ENCODE measurements at places on chromosomes 16 and 17. TPM values are rescaled to one million over a fixed set of nuclear protein-coding genes. Genes with fewer than 3 reads are reported as not detected.

The G6PC1 gene
- total RNA-seq = not detected

The POLDIP2 gene
- 47.1 TPM for total RNA-seq

The SHCBP1 gene
- 5.7 TPM for total RNA-seq

The SPATA22 gene
- total RNA-seq = not detected

The OTOP2 gene
- total RNA-seq = not detected

The PDXDC1 gene
- 50.5 TPM for total RNA-seq

The TEKT3 gene
- total RNA-seq = not detected

The OR3A3 gene
- not detected for total RNA-seq

The STX1B gene
- total RNA-seq = 3.5 TPM

The DNAJC7 gene
- total RNA-seq = 71.2 TPM

The LPO gene
- not detected for total RNA-seq

Measured in bronchial smooth muscle cell (primary cell).